ENCODE measurements at places on chromosomes 12 and 14.

- no peak for DNase-seq
Observed at GRCh38 chr12:112676507-112676906, 115.0 kb upstream of the RPH3A start.

DNA sequence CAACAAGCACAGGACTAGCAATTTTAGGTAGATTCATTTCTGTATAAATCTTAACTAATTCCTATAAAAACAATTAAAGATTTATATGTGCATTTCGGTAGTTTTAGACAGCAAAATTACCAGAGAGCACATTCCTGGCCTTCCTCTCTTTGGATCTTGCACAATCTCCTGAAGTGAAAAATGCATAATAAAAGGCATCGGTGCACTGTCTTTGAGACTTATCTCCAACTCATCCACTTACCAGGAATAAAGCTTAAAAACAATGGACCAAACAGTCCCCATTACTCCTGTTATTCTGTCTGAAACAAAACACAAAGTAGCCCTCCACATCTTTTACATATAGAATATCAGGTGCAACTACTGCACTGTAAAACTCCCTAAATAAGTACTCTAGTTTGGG, 69.3 kb downstream of the HECTD1 start:
- no peak for DNase-seq

DNA sequence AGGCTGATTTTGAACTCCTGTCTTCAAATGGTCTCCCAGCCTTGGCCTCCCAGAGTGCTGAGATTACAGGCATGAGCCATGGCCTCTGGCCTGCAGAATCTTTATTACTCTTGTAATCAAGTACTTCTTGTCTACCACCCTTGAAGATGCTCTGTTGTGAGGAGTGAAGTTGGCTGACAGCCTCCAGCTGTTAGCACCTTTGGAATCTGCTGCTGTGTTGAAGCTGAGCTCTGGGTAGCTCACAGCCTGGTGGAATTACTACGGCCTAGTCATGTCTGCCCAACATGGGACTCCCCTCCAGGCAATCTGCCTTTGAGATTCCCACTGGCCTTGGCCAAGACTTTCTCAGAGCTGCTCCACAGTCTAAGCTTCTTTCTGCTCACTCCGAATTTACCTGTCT, 5.8 kb upstream of the C12orf75 start:
- no peak for DNase-seq

DNA sequence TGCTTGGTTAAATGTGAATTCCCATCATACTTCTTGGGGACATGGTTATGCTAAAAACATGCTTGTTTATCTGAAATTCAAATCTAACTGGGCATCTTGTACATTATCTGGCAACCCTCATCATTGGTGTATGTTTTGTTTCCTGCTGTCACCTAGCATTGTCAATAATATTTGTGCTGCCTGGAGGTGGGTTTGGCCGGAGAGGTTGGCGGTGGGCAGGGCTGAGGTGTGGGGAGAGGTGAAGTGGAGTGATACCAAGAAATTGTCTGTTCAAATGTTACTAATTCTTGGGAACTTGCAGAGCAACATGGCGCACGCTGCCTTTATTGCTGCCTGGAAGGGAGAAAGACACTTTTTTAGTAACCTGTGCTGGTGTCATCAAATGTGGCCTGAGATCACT, 280.5 kb downstream of the VRK1 start:
- no peak for DNase-seq

GRCh38 chr14:92340071-92340470, 17.1 kb downstream of the SLC24A4 start:
- no peak for DNase-seq

DNA sequence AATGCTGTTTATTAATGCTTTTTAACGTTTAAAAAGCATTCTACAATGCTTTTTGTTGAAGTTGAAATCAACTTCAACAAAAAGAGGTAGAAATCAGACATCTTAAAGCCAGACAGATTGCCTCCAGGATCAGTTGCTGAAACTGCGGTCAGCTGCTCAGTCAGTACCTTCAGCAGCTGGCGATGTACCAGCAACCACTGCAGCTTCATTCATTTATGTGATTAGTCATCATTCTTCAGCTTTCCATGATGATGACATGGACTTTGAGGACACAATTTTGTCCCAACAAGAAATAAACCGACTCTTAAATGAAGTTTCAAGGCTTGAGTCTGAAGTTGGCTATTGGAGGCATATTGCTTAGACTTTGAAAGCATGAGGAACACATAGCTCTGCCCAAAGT, 31.5 kb upstream of the NUAK1 start:
- DNase-seq, result no peak

GRCh38 chr12:61891632-61892031, 368.6 kb upstream of the USP15 start:
- DNase-seq, result peak; percentile 44
